GM12892 (cell line): ENCODE measurements at places on chromosomes 2 and 18.

DNA sequence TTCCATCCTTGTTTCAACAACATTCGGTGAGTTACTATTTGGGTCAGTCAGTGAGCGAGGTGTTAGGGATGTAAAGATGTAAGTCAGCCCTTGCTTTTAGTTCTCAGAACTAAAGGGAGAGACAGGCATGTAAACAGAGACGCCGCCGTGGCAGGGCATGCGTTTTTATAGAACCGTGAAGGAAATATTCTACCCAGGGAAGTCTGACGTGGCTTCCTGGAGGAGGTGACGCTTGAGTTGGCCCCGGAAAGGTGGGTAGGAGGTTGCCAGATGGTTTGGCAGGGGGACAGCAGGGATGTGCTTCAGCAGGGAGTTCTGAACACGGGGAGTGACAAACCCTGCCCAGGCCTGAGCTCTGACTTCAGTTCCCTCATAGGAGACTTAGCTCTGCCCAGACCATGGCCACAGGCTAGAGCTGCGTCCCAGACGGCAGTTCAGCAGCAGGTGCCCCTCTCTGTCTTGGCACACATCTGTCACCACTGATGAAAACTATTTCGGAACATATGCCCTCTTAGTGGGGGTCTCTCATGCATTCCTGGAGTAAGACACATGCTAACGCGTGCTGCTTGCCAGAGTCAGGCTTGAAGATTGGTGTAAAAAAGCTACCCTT lies 23.4 kb upstream of the RPL31 start:
- DNase-seq, result no peak

DNA sequence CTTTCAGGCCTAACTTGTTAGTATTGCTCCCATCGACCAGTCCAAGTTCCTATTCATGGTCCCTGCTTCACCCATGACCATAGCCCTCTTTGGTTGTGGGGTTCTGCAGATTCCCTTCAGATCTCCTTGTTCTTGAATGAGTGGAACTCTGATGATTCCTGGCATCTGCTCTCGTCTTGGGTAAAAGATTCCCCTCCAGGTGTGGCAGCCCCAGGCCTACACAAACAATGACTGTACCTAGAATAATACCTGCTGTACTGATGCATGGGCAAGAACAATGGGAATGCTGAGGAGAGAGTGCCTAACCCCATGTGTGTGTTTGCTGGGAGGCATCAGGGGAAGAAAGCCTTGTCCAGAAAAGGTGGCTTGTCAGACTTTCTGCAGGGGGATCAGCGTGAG lies 39.2 kb upstream of the MRPL19 start:
- DNase-seq, result no peak

GRCh38 chr18:55246278-55246677 lies 287.0 kb upstream of the CCDC68 start:
- DNase-seq, result no peak

DNA sequence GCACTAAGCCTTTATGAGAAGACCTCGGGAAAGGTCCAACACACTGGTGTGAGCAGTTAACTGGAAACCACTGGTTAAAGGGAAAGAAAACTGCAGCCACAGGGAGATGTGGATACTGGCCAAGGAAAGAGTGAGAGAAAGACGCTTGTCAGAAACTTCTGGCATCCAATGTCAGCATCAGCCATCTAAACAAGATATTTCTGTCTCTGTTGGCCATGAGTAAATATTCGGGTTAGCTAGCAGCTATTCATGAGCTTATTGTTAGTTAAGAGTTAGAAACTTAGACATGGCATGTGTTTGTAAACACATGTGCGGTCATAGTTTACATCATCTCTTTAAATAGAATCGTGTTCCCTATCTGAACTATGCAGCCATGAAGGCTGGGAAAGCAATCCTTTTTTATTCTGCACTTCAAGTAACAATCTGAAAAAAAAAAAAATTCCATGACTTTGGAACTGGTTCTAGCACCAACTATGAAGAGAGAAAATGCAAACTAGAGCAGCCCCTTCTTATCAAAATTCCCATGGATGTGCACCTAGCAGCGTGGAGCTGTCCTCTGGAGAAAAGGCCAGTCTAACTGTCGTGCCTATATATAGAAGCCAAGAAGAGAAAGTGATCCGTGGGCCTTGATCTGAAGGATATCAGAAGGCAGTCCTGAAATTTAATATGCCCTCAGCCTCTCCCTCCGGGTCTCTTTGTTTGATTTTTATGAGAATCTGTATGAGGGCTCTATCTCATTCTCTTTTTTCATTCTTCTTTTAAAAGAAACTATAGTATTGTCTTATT lies 84.0 kb upstream of the RFX8 start:
- DNase-seq, result no peak

GRCh38 chr2:29033656-29034055 lies 40.7 kb downstream of the PCARE start:
- no peak for DNase-seq

DNA sequence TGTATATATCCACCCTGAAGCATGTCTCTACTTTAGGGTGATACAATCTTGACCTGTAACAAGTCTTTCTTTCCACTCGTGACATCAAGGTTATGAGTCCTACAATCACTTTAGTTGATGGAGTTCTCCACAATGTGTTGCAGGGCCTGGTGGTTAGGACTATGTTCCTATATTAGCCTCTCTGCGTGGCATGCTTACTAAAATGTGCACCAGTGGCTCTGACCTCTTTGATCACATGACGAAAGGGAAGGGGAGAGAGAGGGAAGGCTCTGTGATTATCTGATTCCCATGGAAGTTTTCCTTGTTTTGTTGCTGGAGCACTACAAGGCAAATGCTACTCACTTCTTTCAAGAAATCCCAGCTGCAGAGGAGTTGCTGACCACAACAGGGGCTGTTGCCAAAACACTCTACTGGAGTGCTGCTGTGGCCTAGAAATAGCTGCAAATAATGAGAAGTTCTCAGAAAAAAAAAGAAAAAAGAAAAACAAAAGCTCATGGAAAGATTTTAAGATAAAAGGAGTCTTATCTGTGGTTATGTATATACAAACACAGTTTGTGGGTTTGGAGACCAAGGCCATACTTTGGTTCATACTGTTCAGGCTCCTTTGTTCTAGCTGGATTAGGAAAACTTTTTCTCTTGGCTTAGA lies 272.8 kb upstream of the MMADHC start:
- DNase-seq, result no peak

DNA sequence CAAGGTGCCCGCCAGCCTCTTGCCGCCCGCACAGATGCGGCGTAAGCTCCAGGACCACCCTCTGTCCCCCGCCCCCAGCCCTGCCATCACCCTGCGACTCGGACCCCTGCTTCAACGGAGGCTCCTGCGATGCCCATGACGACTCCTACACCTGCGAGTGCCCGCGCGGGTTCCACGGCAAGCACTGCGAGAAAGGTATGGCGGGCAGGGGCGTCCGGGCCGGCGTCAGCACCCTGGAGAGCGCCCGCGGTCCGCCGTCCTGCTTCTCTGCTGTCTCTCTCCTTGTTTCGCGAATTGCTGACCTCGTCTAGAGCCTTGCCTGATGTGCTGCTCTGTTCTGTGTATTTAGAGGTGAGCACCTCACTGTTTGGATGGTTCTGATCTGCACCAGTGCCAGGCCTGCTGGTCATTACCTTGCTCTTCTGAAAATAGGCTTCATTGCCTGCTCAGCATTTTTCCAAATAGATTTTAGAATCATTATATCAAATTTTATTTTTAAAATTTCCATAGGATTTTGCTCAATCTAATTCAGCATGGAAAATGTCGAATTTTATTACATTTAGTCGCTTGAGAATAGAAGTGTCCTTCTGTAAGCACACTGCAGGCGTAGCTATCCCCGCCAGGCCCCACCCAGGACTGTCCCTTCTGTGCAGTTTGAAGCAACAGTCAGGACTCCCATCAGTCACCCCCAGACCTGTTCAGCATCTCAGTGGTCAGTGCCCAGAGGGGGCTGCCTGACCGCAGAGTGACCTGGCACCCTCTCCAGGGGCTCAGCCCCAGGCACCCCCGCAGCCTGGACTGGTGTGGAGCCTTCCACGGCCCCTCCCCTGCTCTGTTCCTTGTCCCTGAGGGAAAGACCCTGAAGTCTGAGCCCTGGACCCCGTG lies 51.6 kb downstream of the SNED1 start:
- DNase-seq, result no peak

DNA sequence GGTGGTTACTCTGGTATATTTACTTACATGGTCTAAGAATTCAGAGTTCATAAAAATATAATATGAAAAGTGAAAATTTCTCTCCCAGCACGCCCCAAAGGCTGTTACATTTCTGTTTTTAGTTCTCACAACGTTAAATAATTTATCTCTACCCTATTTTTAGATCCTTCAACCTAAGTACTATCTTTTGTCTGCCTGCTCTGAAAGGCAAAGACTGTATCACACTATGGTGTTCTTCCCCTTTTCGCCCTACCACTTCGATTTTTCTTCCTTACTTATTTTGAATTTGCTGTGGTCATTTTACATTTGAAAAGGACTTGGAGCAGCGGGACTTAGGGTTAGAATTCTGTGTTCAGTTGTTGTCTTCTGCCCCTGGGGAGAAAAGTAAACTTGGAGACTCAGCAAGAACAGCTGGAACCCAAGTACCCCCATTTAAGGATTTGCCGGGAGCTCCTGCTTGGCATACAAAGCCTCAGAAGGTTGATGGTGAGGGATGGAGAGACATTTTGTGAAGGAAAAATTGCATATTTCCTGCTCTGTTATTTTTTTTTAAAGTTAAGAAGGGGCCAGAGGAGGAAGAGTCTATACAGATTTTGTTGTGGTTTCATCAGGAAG lies 19.0 kb downstream of the ADAM23 start:
- no peak for DNase-seq
